Eye (tissue), 1 donor: ENCODE measurements at places on chromosomes 11 and 22.

DNA sequence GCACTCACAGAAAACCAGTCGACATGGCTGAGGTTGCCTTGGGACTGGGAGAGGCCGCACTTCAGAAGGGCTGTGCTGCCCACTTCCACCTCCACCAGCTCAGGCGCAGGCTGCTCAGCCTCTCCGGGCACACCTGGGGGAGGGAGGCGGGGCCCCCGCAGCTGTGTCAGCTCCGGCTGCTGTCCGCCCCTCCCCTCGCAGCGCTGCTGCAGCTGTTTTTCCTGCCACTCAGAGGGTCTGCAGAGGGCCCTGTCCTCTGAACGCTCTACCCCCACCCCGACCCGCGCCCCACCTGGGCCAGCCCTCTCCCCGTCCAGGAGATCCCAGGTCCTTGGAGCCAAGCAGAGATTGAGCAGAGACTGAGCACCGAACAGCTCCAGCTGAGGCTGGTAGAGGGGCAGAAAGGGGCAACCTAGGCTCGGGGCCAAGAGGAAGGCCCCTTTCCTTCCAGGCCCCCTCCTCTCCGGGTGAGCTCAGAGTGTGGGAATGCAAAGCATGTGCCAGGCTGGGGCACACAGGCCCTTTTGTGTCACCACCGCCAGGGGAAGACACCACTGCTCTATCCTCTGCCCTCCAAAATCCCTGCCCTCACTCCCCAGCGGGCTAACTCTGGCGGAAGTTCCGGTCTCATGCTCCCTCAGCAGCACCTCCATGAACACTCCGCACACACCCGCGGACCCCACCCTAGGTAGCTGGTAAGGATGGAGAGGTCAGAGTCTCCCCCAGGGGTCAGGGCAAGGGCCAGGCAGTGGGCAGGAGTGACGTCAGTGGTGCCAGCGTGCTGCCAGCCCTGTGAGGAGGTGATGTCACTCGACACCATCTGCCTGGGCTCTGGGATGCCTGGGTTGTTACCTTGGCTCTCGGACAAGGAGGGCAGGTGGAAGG lies 1.6 kb downstream of the MCAM start:
- DNase-seq, result peak; percentile 75

- no peak for DNase-seq
Measured at GRCh38 chr11:131137046-131137445, 220.8 kb upstream of the SNX19 start.

DNA sequence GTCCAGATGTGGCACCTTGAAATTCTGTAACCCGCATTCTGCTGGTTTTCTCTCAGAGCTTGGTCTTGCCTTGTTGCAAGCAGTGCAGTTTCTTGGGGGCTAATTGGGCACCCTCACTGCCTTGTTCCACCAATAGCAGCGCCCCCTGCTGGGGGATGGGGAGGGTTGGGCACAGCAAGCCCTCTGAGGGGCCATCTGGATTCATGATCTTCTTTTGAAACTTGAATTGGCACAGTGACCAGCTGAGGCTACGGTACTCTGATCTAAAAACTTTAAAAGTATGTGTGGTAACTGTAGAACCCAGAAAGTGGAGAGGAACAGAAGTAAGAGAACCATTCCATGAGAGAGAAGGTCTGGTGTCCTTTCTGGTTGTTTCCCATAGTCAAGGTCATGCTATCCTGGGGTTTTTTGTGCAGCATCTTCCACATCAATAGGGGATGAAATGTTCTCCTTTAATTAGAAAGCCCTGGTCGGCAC lies 64.2 kb downstream of the MED15 start:
- DNase-seq, result peak; percentile 30

DNA sequence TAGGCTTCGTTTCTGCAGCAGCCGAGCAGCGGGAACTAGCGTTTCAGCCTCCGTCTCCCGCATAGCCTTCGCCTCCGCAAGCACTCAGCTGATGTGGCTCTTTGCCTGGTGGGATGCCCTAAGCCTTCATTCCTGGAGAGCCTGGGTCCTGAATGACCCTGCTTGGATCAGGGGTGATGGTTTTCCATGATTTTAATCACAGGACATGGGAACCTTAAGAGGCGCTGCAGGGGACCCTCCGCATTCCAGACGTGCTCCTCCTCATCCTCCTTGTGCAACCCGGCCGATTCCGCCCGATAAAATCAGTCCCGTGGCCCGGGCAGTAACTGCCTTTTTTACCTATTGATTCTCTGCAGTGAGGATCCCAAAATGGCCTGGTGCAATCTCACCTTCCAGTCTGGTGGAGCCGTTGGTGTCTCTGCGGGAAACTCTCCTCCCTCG lies 8.2 kb downstream of the C11orf21 start:
- no peak for DNase-seq

- no peak for DNase-seq
Measured at GRCh38 chr11:2815762-2816496, 69.6 kb downstream of the CDKN1C start.

DNA sequence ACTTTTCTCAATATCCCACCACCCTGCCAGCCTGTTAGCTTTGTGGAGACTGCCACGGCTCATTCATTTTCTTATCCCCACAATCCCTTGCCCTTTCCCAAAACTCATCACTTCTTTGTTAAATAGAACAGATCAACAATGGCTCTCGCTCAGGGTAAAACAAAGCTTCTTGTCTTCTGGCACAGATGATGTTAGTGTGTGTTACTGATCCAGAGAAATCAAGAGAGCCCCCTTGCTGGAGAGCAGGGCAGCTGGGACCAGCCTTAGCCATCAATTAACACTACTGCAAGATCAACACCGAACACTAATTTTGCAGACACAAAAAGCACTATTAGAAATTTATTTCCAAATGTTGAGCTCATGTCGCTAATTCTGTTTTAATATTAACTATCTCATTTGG lies 420.9 kb downstream of the TENM4 start:
- peak; percentile 32 for DNase-seq

- no peak for DNase-seq
Measured at GRCh38 chr11:62556875-62557631, 10.4 kb upstream of the AHNAK start.

- no peak for DNase-seq
Measured at GRCh38 chr11:46259971-46260560, 17.4 kb upstream of the CREB3L1 start.

DNA sequence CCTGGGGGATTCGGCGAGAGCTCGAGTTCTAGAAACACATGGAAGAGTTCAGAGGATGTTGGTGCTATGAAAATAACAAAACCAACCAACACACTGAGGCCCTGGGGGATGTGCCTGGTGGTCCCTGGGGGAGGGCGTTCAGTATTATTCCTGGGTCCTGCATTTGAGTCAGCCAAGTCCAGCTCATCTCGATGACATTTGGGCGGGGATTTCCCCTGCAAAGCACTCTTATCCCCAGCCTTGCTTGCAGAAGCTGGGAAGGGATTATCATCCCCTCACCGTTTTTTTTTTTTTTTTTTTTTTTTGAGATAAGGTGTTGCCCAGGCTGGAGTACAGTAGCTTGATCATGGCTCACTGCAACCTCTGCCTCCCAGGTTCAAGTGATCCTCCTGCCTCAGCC lies 2.1 kb upstream of the SMIM38 start:
- DNase-seq, result no peak

DNA sequence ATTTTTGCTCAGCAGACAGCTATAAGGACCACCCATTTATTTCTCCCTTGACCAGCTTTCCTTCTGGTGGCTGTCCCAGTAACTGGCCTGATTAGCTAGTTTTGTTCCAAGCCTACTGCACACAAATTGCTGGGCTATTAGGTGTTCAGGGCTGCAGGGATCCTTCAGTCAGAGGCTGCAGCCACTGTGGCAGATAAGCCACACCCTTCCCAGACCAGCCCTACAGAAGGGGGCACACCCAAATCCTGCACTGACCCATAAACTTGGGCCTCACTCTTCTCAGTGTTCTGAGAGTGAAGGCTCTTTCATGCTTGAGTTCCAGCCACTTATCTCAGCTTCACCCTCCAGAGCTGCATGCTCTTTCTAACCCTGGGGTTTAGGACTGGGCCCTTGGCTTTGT lies 200.0 kb downstream of the AASDHPPT start:
- no peak for DNase-seq

DNA sequence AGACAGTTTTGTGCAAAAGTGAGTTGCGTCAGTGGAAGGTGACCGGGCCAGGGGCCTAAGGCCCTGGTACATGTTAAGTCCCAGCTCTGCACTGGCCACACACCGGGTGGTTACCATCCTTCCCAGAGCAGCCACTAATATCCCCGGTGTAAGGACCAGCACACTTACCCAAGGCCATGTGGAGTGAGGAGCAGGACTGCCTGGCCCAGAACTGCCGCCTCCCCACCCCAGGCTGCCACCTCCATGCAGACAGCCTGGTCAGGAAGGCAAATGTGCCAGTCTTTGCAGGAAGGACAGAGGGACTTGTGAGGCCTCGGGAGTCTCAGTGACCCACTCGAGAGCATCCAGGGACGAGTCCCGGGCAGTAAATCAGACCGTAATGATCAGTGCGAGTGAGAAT lies 102.9 kb downstream of the MORC2 start:
- DNase-seq, result no peak

- DNase-seq, result no peak
Measured at GRCh38 chr11:57303280-57303989, 21.3 kb downstream of the TNKS1BP1 start.

- no peak for DNase-seq
Measured at GRCh38 chr11:83078269-83078668, 6.6 kb upstream of the RAB30 start.

- DNase-seq, result no peak
Measured at GRCh38 chr11:62666259-62666926, 1.3 kb downstream of the CSKMT start.

GRCh38 chr11:102879801-102880200 lies 5.0 kb upstream of the MMP12 start:
- no peak for DNase-seq
